ENCODE measurements at places on chromosomes 5 and 9. TPM values are rescaled to one million over a fixed set of nuclear protein-coding genes. Genes with fewer than 3 reads are reported as not detected.

DNA sequence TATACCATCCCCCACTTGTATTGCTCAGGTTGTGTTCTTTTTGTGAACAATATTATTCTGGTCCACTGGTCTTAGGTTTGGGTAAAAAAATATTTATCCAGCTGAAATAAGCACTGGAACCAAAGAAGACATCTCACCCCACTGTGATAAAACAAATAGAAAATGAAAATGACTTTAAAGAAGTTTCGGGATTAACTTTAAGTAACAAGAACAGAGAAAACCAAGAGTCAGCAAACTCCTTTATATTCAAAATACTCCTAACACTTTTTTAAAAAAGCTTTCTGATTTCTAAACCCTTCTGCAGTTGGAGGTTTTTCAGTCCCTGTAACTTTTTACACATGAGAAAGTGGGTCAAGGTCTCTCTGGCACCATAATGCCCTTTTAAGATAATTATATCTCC is 273.9 kb upstream of the CDH10 start:
- no peak for DNase-seq

DNA sequence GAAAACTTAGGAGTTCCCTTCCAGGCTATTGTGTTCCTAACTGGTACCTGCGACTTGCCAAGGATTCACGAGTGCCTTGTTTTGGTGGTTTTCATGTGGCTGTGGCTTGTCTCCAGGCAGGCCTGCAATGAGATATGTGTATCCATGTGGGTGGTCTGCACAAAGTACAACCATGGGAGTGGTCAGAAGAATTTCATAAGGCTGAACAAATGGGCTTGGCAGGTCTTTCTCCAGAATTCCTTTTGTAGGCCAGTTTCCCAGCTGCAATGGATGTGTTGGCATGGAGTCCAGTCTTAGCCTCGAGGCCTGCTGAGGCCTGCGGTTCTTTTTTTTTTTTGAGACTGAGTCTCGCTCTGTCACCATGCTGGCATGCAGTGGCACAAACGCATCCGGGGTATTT is 28.8 kb upstream of the MELK start:
- DNase-seq, result peak; percentile 62

DNA sequence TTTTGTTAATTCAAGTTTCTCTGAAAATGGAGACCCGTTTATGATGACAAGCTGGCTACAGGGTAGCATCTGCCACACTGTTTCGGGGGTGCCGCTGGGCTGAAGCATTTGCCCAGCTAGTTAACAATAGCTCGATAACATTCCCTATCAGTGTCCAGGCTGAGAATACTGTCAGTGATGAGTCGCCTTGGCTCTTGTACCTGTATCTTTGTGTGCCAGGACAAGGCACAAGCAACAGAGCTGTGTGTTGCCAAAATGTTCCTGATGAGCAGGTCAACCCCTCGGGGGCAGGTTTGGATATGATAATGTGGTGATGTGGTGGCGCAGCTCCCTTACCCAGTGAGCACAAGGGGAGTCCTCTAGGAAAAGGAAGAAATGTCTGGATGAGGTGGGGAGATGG is 7.0 kb downstream of the TGFBI start:
- DNase-seq, result no peak

DNA sequence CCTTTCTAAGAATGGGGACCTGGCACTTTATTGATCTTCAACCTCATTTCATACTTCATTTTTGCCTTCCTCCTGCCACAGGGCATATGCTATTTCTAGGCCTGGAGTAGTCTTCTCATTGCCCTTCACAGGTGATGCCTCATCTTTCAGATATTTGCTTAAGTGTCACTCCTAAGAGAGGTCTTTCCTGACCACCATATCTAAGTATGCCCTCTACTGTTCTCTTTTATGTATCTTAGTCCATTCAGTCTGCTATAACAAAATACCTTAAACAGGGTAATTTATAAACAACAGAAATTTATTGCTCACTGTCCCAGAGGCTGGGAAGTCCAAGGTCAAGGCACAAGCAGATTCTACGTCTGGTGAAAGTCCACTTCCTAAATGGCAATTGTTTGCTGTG is 99.1 kb downstream of the ADAMTS6 start:
- DNase-seq, result no peak

DNA sequence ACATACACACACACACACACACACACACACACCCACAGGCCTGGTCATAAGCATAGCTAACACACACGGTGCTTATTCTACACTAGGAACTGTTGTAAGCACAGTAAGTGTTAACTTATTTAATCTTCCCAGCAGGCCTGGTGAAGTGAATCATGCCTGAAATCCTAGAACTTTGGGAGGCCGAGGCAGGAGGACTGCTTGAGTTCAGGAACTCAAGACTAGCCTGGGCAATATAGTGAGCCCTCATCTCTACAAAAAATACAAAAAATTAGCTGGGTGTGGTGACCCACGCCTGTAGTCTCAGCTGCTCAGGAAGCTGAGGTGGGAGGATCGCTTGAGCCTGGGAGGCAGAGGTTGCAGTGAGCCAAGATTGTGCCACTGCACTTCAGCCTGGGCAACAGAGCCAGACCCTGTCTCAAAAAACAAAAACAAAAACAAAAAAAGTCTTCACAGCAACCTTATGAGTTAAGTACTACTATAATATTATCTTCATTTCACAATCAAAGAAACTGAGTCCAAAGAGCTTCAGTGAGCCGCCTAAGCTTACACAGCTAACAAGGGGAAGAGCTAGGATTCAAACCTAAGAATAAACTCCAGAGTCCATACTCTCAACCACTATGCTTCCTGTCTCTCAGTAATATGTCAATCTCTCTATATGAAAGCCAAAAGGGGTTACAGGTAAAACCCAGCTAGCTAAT is 2.3 kb downstream of the MEGF9 start:
- peak; percentile 46 for DNase-seq

- no peak for DNase-seq
Measured at GRCh38 chr9:16721972-16722371, 148.5 kb downstream of the BNC2 start.

- peak; percentile 62 for DNase-seq
Measured at GRCh38 chr9:100437860-100438805, 11.2 kb downstream of the MSANTD3 start.

DNA sequence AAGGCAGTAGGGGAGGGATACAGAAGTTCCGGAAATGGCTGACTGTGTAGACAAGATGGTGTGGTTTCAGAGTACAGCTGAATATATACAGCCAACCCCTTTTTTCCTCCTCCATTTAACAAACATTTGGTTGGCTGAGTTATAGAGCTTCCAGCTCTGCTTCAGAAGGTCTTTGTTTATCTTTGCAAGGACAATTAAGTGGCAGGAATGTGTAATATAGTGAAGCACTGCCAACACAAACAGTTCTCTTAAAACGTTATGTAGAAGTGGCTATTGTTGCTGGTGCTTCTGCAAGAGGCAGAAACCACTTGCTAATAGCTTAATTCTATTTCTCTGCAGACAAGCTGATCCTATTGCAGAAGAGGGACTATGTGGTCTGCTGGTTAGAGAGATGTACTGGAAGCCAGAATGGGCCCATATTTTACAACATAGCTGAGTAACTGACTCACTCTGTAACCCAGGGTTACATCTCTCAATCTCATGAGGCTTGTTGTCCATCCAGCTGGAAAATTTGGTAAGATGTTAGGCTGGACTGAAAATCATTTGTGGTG is 62.7 kb upstream of the OSMR start:
- DNase-seq, result peak; percentile 42

GRCh38 chr5:909994-910768 is 17.5 kb downstream of the TRIP13 start:
- DNase-seq, result no peak

GRCh38 chr9:36936498-36936831 is 97.6 kb downstream of the PAX5 start:
- no peak for DNase-seq

DNA sequence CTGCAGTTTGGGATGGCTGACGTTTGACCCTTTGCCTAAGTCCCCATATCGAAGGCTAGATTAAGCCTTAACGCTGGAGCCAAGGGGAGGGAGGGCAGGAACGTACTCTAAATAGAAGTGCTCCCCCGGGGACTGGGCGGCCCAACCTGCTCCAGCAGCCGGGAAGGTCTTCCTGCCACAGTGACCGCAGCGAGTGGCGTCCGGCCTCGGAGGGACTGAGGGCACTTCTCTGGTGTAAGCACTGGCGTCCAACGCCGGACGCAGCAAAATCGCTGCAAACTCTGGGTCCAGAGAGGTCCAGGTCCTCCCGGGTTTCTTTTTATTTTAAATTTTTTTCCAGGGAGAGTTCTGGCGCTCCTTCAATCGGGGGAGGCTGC is 505 bp upstream of the ACER2 start:
- no peak for DNase-seq

DNA sequence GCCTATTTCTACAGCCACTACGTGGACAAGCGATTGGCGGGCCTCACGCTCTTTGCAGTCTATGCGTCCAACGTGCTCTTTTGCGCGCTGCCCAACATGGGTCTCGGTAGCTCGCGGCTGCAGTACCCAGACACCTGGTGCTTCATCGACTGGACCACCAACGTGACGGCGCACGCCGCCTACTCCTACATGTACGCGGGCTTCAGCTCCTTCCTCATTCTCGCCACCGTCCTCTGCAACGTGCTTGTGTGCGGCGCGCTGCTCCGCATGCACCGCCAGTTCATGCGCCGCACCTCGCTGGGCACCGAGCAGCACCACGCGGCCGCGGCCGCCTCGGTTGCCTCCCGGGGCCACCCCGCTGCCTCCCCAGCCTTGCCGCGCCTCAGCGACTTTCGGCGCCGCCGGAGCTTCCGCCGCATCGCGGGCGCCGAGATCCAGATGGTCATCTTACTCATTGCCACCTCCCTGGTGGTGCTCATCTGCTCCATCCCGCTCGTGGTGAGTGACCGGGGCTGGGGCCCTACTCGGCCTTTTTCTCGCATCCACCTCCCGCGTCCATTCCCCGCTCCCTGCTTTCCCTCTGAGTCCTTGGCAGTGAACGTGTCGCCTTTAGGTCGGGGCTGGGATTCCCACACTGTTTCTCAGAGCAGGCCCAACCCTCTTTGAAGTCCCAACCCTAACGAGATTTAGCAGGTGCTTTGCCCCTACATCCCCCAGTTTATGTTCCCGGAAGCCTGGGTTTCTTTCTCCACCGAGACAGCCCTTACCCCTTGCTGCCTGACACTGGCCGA is 1.8 kb downstream of the PTGER4 start:
- DNase-seq, result no peak

GRCh38 chr5:75965292-75965691 is 117.9 kb upstream of the SV2C start:
- DNase-seq, result no peak

DNA sequence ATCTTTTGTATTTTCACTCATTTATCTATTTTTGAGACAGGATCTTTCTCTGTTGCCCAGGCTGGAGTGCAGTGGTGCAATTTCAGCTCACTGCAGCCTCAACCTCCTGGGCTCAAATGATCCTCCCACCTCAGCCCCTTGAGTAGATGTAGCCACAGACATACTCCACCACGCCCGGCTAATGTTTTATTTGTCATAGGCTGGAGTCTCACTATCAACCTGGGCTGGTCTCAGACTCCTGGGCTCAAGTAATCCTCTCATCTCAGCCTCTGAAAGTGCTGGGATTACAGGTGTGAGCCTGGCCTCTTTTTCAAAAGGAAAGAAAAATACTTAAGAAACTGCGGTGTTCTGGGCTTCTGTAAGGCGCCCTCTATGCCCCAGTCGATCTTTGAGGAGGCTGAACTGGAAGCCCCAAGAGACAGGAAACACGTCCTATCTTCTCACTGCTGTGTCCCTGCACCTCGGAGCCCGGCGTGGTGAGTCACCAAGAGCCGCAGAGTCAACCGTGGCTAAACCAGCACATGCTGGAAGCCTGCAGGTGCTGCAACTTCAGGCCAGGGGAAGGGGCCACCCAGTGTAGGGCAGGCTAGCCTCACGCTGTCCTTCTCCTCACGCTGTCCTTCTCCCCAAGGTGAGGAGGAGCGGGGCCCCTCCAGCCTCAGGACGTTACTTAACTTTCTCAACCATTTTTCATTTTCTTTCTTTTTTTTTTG is 15.2 kb upstream of the LHX3 start:
- peak; percentile 32 for DNase-seq

GRCh38 chr9:76426807-76427419 is 32.1 kb upstream of the GCNT1 start:
- DNase-seq, result no peak

- DNase-seq, result no peak
Measured at GRCh38 chr9:129245276-129245675, 67.2 kb upstream of the IER5L start.

DNA sequence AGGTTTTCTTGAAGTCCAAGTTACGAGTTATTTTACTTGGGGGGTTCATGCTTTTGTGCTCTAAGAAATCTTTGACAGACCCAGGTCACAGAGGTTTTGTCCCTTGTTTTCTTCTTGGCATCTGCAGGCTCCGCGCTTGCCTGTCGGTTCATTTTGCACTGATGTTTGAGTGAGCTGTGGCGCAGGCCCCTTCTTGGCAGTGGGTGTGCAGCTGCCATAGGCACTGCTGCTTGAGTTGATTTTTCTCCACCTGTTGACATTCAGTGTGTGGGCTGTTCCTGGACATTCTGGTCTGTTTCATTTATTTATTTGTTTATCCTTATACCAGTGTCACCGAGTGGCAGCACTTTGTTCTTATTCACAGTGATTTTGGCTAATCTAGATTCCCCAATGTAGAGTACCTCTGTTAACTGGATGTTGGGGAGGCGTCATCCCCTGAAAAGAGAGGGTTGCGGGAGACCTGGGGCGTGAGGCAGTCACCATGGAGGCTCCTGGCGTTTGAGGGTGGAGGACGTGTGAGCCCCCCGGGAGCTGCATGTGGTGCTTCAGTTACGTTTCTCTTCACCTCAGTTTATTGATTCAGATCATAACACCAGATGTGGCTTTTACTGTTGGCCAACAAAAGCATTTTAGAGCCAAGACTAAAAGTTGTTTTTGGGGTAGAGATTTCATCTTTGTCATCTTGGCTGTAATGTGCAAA is 121.4 kb upstream of the CACNA1B start:
- no peak for DNase-seq

The C5orf52 gene
- not detected for polyA plus RNA-seq

The MEGF10 gene
- not detected for polyA plus RNA-seq

The GLRA1 gene
- polyA plus RNA-seq, result not detected

The NUP214 gene
- 5.8 TPM for polyA plus RNA-seq

The SPATA31D4 gene
- polyA plus RNA-seq, result not detected

The RCL1 gene
- polyA plus RNA-seq, result 14.4 TPM

The CDH6 gene
- not detected for polyA plus RNA-seq

The SIMC1 gene
- 13.3 TPM for polyA plus RNA-seq

The SPIN1 gene
- polyA plus RNA-seq, result 44.6 TPM

The QRFP gene
- not detected for polyA plus RNA-seq

The INSL4 gene
- not detected for polyA plus RNA-seq

The PRRX2 gene
- polyA plus RNA-seq, result not detected

Measured in mammary epithelial cell (primary cell).